Stimulated activated CD4-positive, alpha-beta T cell treated with anti-CD3 and anti-CD28 coated beads, TNF-alpha, amount 100 ng/mL, for 1 hour (primary cell): ENCODE measurements at places on chromosomes 16 and 17.

DNA sequence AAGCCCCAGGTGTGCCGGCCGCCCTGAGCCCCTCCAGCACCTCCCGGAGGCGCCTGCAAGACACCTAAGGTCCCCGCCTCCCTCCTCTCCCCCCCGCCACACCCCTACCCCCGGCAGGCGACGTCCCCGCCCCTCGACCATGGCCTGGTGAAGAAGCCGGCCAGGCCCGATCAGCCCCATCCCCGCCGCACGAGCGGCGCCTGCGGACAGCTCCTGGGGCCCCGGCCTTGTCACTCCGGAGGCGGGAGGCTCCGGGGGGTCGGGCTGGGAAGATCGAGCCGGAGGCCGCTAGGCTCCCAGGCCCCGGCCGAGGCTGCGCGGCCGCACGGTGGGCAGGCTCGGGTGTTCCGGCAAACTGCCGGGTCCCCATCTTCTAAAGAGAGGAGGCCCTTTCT, 405 bp upstream of the ACE start:
- DNase-seq = no peak

- DNase-seq = no peak
Observed at GRCh38 chr16:47470810-47471209, 9.7 kb downstream of the PHKB start.

DNA sequence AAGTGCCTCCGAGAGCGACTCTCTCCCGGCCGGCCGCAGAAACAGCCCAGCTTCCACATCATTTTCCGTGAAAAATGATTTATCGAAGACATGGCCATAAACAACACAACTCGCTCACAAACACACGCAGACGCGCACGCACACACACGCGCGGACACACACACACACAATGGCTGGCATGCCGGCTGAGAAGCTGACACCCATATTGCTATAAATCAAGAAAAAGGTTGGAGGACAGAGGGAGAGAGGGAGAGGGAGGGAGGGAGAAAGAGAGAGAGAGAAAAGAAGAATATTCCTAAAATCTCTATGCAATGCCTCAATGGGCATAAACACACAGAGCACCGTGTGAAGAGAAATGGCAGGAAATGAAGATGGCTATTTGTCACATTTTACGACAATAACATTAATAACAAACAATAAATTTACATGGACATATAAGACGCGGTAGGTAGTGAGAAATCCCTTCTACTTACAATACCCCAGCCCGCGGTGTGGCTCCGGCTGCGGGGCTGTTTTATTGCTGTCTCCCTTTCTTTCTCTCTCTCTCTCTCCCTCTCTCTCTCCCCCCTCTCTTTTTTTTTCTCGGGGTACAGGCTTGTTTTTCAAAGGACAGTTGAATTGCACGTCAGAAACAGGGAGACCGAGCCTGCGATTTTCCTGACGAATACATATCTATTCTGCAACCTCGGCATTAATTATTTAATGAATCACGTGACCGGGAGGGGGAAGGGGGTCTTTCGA, 9.5 kb downstream of the HOXB4 start:
- DNase-seq = no peak

GRCh38 chr17:41987642-41988041, 21.0 kb downstream of the CNP start:
- no peak for DNase-seq

DNA sequence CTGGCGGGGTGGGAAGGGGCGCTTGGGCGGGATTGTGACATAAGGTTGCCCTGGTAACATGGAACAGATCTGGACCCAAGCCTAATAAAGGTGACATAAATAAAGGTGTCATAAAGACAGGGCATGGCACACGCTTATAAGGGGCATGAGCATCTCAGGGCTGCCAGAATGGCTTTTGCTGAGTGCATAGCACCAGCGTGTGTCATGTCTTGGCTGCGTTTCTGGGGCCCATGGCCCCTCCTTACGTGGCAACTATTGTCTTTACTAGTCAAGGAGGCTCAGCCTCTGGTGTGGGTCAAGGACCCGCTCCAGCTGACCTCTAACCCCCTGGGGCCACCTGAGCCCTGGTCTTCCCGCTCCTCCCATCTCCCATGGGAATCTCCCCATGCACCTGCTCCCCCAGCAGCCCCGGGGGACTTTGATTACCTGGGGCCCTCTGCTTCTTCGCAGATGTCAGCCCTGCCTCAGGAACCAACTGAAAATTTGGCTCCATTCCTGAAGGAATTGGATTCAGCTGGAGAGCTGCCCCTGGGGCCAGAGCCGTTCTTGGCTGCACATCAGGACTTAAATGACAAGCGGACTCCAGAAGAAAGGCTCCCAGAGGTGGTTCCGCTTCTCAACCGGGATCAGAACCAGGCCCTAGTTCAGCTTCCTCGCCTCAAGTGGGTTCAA, 13.9 kb downstream of the LRRC37B start:
- no peak for DNase-seq

DNA sequence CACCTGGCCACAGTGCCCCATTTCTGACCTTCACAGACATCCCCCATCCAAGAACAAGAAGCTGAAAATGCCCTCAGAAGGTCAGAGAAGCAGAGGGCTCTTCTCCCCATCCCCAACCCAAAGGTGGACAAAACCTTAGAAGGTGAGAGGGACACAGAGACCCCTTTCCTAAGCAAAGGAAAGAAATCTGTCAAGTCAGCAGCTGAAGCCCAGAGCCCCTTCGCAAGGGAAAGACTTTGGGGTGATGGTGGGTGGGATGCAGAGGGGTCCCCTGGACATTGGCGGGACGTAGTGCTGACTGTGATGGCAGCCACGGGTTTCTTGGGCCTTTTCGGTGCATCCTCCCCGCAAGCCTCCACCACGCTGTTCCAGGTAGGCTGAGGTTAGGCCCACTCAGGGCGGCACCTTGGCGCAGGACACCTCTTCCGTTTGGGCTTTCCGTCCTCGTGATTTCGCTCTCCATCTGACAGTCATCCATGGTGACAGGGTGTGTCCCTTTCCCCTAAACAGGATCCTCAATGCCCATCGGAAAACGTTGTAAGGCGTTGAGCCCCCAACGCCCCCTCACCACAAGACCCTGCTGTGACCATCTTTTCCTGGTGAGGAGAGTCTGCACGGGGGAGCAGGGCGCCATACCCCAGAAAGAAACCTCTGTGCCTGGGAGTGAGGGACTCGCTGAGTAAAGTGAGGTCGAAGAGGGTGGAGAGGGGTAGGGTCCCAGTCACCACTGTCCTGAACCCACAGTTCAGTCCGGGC, 10.7 kb upstream of the GSDMA start:
- no peak for DNase-seq
